ENCODE measurements at places on chromosomes 16 and 17.

DNA sequence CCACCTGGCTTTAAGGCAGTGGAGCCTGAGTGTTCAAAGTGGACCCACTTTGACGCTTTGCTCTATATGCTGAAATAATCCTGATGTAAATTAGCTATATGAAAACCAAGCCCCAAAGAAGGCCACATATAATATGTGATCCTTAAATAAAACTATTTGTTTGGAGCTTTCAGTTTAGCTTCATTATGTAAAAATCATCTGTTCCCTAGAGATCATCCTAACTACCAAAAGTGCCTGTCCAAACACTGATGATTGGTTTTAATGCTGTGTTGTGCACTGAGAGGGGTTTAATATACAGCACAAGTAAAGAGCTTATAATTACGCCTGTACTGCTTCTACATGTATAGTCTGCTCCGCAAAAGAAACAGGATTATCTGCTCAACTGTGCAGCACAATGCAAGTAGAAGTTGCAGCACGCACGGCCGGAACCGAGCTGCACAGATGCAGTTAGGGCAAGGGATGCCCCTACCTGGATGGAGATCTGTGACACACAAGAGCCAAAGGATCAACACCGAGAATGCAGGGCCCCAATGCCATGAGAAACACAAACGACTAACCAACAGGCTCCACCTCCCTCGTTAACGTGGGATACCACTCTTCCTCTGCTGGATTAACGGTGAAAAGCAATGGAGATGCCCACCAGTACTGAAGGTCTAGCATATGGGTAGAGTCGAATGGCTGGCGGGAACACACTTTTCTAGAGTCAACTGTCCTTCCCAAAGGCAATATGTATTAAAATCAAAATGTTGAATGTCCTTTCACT is 20.5 kb downstream of the USP7 start:
- no peak for DNase-seq

DNA sequence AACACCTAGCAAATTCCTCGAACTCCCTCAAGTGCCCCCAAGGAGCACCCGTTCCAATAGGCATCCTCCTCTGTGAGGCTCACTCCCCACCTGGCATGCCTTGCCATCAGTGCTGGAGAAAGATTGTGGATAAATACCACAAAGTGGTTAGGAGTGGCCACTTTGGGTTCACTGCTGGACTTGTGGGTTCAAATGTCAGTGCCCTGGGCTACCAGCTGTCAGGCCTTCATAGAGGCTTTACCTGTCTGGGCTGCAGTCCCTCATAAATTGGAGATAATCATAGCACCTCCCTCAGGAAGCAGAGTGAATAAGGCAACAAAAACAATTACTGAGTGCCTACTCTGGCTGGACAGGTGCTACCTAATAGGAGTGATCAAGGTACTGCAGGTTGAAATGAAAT is 1.5 kb upstream of the SYT17 start:
- no peak for DNase-seq

DNA sequence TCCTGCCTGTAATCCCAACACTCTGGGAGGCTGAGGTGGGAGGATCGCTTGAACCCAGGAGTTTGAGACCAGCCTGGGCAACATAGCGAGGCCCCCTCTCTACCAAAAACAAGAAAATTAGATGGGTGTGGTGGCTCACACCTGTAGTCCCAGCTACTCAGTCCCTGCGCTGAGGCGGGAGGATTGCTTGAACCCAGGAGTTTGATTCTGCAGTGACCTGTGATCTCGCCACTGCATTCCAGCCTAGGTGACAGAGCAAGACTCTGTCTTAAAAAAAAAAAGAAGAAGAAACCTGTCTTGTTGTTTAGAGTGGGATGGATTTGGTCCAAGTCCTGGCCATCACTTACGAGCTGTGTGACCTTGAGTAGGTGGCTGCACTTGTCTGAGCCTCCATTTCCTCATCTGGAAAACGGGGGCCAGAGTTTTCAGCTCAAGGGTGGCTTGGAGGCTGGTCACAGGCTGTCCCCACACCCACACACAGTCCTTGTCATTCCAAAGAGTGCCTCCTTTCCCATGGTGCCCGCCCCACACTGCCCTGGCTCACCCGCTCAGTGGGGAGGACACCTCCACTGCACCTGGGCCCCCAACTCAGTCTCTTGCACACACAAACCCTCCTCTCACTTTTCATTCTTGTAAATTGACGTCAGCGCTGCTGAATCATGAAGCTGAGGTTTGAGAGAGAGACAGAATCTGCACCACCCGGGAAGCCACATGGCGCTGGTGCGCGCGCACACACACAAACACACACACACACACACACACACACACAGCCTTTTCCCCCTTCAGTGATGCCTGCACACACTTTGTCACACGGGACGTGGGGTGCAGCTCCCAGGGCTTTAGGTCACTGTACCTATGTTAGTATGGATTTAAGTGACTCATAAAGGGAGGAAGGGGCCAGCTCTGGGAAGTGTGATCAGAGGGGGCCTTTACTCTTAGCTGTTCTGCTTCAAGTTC is 4.2 kb downstream of the SOCS1 start:
- DNase-seq = peak; percentile 56

GRCh38 chr17:41624208-41625101 is at the start of gene KRT17:
Gene KRT17 (minus strand): TSS chr17:41624575. CDS start chr17:41624509, 66 bp downstream.
- DNase-seq = no peak

GRCh38 chr16:30976486-30976885 is 8.5 kb upstream of the HSD3B7 start:
- DNase-seq = no peak

GRCh38 chr16:78628461-78629045 is 529.1 kb downstream of the WWOX start:
- no peak for DNase-seq

DNA sequence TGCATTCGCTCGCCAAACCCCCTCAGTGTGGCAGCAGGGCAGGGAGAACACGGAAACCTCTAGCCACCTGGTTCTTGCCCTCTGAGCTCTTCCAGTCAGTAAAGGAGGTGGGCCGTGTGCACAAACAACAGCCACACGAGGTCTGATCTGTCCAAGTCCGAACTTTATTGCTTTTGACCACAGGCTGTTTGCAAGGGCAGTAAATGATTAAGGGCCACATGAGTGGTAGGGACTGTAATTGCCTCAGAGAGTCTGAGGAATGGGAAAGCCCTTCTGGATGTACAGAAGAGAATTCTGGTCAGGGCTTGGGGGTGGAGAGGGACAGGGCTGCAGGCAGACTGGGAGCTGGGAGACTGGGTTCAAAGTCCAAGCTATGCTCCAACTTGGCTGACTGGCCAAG is 75.7 kb upstream of the LHX1 start:
- no peak for DNase-seq

GRCh38 chr16:79508294-79508693 is 92.2 kb downstream of the MAF start:
- DNase-seq = no peak

DNA sequence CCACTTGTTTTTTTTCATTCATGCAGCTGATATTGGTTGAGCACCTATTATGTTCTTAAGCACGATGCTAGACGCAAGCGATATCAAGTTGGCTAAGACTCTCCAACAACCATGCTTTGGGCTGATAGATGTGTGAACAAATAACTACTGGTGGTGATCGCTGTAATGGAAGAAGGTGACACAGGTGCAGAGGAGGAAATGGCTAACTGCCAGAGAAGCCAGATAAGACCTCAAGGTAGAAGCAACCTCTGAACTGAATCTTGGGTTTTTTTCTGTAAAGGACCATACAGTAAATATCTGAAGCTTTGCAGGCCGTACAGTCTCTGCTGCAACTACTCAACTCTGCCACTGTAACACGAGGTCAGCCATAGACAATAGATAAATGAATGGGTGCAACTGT is 97.9 kb downstream of the C17orf67 start:
- DNase-seq = no peak

GRCh38 chr17:33561569-33562334 is 268.7 kb upstream of the ASIC2 start:
- no peak for DNase-seq
